Activated CD4-positive, alpha-beta T cell treated with anti-CD3 and anti-CD28 coated beads, Interleukin-2, amount 10 ng/mL, durations not matched to agents 7 days and 5 days (primary cell): ENCODE measurements at places on chromosomes 6 and 20. TPM values are rescaled to one million over a fixed set of nuclear protein-coding genes. Genes with fewer than 3 reads are reported as not detected.
A peak's percentile ranks its signal among the peaks of the same experiment; 100 is the strongest.

GRCh38 chr6:76382201-76382600, 309.7 kb upstream of the IMPG1 start:
- DNase-seq: no peak
- no peaks in the 10 kb centered on the region for H3K27me3 ChIP-seq
- no peak overlapping the region for H3K27ac ChIP-seq
- H3K4me3 ChIP-seq: no peak overlapping the region
- H3K36me3 ChIP-seq: no peaks in the 10 kb centered on the region

- H3K27me3 ChIP-seq: no peaks in the 10 kb centered on the region
- H3K36me3 ChIP-seq: no peaks in the 10 kb centered on the region
- peaks cover 5% of the 10 kb centered on the region for H3K4me1 ChIP-seq
- H3K27ac ChIP-seq: no peak overlapping the region
Measured at GRCh38 chr20:57250607-57251343, 15.7 kb downstream of the BMP7 start.

DNA sequence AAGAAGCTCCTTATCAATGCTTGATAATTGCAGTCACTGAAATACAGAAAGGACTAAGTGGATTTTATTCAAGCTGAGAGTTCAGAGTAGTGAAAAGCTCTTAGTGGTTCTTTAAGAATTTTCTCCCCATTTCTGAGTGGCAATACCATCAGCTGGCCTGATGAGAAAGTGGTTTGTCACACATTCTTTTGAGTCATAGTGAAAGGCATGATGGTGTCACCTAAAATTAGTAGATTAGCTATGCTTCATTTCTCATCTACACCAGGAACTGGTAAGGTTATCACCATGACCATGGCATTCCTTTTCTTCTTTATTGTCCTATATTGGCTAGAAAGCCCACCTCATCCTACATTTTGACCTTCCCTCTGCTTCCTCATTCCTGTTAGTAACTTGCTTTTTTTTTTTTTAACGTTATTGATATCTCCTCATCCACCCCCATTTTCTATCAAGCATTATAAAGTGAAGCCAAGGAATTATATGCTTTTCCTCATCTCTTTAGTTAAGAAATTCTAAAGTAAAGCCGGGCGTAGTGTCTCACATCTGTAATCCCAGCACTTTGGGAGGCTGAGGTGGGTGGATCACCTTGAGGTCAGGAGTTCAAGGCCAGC, 67.4 kb upstream of the LOC128125822 start:
- no peak for DNase-seq
- H3K27me3 ChIP-seq: peaks cover 8% of the 10 kb centered on the region
- no peaks in the 10 kb centered on the region for H3K36me3 ChIP-seq
- H3K27ac ChIP-seq: peak overlapping the region; percentile 73
- peaks cover 4% of the 10 kb centered on the region for H3K4me1 ChIP-seq

Gene KIFC1
- total RNA-seq: 157 TPM

Gene APMAP
- total RNA-seq: 38.7 TPM

- H3K36me3 ChIP-seq: no peaks in the 10 kb centered on the region
- peaks cover 19% of the 10 kb centered on the region for H3K27me3 ChIP-seq
- H3K4me1 ChIP-seq: no peaks in the 10 kb centered on the region
- no peak for DNase-seq
- H3K27ac ChIP-seq: no peak overlapping the region
Measured at GRCh38 chr20:20277894-20278335, 90.0 kb upstream of the INSM1 start.

- no peak overlapping the region for H3K4me3 ChIP-seq
- H3K4me1 ChIP-seq: peaks cover 17% of the 10 kb centered on the region
- H3K27ac ChIP-seq: no peak overlapping the region
- peaks cover 19% of the 10 kb centered on the region for H3K36me3 ChIP-seq
Measured at GRCh38 chr6:157060440-157060952, 262.8 kb downstream of the TMEM242 start.

GRCh38 chr6:127956260-127956888, 55.5 kb upstream of the THEMIS start:
- peaks cover 37% of the 10 kb centered on the region for H3K4me1 ChIP-seq
- H3K36me3 ChIP-seq: peaks cover 27% of the 10 kb centered on the region
- H3K27ac ChIP-seq: no peak overlapping the region
- H3K27me3 ChIP-seq: no peaks in the 10 kb centered on the region
- no peak overlapping the region for H3K4me3 ChIP-seq

GRCh38 chr20:46900086-46900485, 5.4 kb downstream of the EYA2 start:
- no peaks in the 10 kb centered on the region for H3K4me1 ChIP-seq
- no peak overlapping the region for H3K27ac ChIP-seq
- no peak for DNase-seq
- no peak overlapping the region for H3K4me3 ChIP-seq
- H3K36me3 ChIP-seq: no peaks in the 10 kb centered on the region

Gene NRN1
- 8.7 TPM for total RNA-seq

Gene STX7
- 24.3 TPM for total RNA-seq

Gene B3GALT4
- 18.3 TPM for total RNA-seq

Gene KIF25
- total RNA-seq: not detected

GRCh38 chr6:51024126-51024525, 205.5 kb downstream of the TFAP2B start:
- H3K36me3 ChIP-seq: no peaks in the 10 kb centered on the region
- no peaks in the 10 kb centered on the region for H3K27me3 ChIP-seq
- no peak overlapping the region for H3K4me3 ChIP-seq
- DNase-seq: no peak
- no peaks in the 10 kb centered on the region for H3K4me1 ChIP-seq

- no peak for DNase-seq
- no peaks in the 10 kb centered on the region for H3K4me1 ChIP-seq
- H3K27ac ChIP-seq: no peak overlapping the region
- no peak overlapping the region for H3K4me3 ChIP-seq
Measured at GRCh38 chr6:52022675-52023074, 64.7 kb downstream of the PKHD1 start.
